Renal pelvis (tissue), 12 donors: ENCODE measurements at places on chromosomes 11 and 22. TPM values are rescaled to one million over a fixed set of nuclear protein-coding genes. Genes with fewer than 3 reads are reported as not detected.

DNA sequence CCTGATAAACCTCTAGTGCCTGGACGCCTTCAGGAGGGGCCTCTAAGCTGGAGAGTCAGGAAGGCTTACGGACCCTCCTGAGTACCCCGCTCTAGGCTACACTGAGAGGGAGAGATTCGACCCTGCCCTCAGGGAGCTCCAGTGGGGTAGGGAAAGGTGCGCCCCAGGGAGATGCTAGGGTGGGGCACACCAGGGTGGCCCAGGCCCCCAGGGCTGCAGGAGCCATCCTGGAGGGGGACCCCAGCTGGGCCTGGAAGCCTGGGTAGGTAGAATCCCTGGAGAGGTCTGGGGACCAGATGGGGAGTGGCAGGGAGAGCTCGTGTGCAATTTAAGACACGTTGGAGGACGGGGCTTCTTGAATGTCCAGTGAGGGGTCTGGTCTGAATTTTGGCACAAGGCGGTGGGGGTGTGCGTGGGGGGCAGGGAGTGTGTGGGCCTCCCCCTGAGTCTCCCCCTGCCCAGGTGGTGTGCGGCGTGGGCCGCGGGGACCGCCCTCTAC, 4.7 kb downstream of the CARNS1 start:
- no peak for DNase-seq

DNA sequence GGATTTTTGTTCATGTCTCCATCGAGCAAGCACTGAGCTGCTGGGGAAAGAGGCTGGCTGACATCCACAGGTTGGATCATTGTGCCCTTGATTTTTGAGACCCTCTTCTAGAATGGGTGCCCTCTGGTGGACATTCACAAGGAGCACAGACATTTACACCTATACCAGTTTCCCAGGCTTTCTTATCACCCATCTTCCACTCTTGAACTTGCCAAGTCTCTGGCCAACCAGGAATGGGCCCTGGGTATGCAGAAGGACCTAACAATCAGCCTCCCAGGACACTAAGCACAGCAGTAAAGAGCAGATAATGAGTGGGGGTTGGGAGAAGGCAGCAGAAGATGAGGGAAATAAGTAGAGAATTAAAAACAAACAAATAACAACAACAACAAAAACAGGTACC, 5.7 kb upstream of the INTS4 start:
- no peak for DNase-seq

- no peak for DNase-seq
Observed at GRCh38 chr11:122310766-122311165, 194.8 kb upstream of the BLID start.

GRCh38 chr11:7252683-7253213, 1.0 kb downstream of the SYT9 start:
- DNase-seq = no peak

- DNase-seq = no peak
Observed at GRCh38 chr11:87870086-87870485, 305.2 kb downstream of the RAB38 start.

The C11orf86 gene
- polyA plus RNA-seq = not detected

The RBMXL2 gene
- 0.07 TPM for polyA plus RNA-seq

The OR51E2 gene
- 0.84 TPM for polyA plus RNA-seq

The ARFGAP2 gene
- polyA plus RNA-seq = 96.1 TPM
